Caki2 (cell line): ENCODE measurements at places on chromosomes 3 and 15. TPM values are rescaled to one million over a fixed set of nuclear protein-coding genes. Genes with fewer than 3 reads are reported as not detected.

DNA sequence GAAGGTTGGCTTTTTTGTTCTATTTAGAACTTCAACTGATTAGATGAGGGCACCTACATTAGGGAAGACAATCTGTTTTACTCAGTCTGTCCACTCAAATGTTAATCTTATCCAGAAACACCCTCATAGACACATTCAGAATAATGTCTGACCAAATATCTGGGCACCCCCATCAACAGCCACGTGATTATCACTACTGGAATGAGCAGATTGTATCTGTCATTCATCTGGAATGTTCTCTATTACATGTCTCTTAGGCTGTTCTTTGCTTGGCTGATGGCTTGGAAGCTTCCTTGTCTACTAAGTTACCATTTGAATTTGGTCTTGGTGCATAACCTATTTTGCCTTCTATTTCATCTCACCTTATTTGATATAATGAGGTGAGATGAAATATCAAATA lies 15.7 kb upstream of the LRRC58 start:
- no peak for DNase-seq

DNA sequence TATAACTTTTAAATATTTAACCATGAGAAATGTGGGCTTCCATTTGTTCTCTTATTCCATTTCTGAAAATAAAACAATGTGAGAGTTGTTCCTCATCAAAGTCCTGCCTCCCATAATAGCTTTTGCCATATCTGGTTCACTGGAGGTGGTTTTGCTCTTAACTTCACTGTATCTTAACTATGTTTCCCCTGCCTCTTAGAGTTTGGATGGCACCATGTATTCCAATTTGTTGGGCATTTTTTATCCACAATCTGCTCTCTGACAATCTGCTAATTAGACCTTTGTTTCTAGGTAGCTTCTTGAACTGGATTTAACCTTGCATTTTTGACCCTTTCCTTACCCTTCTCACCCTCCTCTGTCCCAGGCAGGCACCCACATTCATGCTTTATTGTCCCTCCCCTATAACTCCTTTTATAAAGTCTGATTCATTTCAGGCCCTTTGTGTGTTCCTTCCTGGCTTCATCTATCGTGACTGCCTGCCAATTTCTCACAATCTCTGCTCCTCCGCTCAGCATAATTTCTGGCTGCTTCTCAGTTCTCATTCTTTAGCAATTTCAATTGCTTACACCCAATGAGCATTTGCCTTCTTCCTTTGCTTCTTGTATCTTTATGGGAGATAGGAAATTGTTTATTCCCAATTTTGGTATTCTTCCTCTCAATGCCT lies 144.2 kb upstream of the ARHGEF26 start:
- no peak for DNase-seq

- DNase-seq, result no peak
These were observed 33.9 kb upstream of the ACAN start for GRCh38 chr15:88769161-88769971.

DNA sequence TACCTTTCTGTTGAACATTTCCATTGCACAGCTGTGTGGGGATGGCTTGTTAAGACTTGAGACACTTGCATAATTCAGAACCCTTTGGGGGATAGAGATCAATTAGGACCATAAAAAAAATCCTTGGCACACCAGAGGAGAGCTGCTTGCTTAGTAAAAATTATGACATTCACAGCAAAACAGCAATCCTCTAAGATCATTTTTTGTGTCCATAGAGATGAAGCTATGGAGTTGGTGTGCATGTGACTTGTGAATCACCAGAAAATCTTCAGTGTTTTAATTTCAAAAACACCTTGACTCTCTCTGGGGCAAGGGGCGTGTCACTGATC lies 7.7 kb downstream of the COL8A1 start:
- DNase-seq, result no peak

- DNase-seq, result peak; percentile 66
These were observed 76.7 kb upstream of the DCBLD2 start for GRCh38 chr3:98978068-98978811.

MAGI1 gene
- total RNA-seq, result 0.88 and 1.3 TPM in 2 replicates

DNA sequence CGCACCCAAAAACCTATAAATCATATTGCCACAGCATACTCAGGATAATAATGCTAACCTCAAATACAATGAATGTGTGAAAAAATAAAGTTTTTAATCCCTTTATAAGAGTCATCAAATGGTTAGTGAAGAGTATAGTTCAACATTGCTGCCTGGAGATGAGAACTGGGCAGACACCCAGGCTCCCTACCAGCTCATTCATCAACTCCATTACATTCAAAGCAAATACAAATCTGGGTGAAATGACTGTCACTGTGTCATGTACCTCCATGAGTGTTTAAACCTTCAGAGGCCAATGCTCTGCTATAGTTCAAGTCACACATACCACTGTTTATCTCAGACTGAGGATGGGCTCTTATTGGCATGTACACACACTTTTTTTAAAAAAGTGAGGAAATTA lies 167.2 kb upstream of the KCNMB2 start:
- DNase-seq, result no peak

- DNase-seq, result no peak
These were observed 35.6 kb downstream of the MAP2K5 start for GRCh38 chr15:67578020-67578600.

GRCh38 chr15:57878573-57878972 lies 172.1 kb downstream of the POLR2M start:
- no peak for DNase-seq

GRCh38 chr15:92921215-92922131 lies 21.3 kb downstream of the CHD2 start:
- peak; percentile 81 for DNase-seq

ZBED2 gene
- 7.1 and 14.9 TPM in 2 replicates for total RNA-seq
